ENCODE measurements at places on chromosomes 3 and 15.

DNA sequence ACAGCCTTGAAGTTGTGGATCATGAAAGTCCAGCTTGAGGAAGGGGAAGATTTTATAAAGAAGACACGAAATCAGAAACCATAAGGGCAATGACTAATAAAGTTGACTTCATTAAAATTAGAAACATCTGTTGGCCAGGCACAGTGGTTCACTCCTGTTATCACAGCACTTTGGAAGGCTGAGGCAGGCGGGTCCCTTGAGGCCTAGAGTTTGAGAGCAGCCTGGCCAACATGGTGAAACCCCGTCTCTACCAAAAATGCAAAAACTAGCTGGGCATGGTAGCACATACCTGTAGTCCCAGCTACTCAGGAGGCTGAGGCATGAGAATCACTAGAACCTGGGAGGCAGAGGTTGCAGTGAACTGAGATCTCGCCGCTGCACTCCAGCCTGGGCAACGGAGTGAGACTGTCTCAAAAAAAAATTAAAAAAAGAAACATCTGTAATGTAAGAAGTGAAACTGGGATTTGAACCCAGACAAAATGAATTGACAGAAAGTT lies 7.9 kb upstream of the UBXN7 start:
- DNase-seq = no peak

- no peak for DNase-seq
Measured at GRCh38 chr3:32432711-32433530, 41.3 kb downstream of the CMTM7 start.

DNA sequence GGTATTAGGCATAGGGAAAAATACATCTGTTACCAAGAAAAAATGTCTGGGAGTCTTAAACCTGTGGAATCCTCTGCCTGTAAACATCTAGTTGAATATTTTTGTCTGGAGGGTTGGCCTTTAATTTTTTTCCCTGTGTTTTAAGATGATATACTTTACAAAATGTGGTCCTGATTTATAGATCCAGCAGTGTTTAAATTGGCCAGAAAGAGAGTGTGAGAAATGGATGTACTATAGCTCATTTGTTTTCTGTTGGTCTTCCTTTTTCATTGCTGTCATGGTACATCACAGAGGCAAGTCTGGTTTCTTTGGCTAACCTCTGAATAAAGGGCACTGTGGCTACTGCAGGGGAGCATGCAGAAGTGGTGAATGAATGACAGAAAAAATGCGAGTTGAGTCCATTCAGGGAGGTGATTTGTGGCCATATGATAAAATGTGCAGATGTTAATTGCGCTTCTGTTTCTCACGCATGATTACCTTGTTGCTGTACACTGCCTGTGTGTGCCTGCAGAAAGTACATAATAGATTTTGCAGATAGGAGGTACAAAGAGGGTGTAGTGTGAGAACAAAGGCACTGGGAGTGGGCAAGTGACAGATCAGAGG lies 150.0 kb downstream of the NFKBIZ start:
- no peak for DNase-seq

GRCh38 chr3:95705786-95706418 lies 1108.5 kb upstream of the EPHA6 start:
- DNase-seq = no peak

DNA sequence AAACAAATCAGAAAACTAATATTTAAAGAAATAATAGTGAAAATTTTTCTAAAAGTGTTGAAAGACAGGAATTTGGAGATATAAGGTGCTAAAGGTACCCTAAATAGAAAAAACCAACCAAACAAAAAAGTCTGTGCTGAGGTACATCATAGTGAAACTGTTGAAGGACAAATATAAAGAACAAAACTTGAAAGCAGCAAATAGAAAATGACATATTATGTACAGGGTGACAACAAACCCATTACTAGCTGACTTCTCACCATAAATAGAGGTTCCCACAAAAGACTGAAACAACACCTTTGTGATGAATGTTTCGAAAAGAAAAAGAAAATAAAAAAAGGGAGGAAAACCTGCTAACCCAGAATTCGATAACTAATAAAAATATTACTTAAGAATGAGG lies 502.5 kb upstream of the NECTIN3 start:
- DNase-seq = no peak

GRCh38 chr3:117722856-117723255 lies 1013.3 kb downstream of the TUSC7 start:
- DNase-seq = no peak

DNA sequence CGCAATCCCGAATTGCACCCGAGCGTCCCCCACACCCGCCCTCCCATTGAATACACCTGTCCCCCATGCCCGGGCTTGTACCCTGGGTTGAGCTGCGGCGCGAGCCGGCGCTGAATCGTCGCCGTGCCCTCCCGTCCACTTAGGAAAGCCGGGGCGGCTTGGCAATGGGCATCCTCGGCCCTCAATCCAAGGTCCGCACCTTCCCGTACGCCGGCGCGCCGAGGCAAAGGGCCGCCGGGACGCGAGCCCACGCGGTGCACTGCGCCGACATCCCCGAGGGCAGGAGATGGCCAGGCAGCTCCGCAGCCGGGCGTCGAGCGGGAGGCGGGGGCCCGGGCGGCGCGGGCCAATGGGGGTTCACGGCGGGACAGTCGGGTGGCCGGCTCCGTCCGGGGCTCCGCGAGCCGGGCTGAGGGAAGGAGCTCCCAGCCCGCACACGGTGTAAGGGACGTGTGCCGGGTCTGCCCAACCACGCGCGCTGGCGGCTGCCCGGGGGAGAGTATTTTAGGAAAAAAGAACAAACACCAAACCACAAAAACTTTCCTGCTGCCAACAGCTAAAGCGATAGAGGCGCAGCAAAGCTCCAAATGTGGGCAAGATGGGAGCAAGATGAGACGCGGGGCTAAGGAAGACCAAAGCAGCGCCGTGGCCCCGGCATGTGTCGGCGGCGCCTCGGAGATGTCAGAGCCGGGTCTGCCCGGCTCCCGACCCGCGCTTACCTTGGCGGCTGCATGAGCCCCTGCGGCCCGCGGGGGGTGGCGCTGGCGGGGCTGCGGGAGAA lies 621 bp downstream of the RGMA start:
- no peak for DNase-seq

DNA sequence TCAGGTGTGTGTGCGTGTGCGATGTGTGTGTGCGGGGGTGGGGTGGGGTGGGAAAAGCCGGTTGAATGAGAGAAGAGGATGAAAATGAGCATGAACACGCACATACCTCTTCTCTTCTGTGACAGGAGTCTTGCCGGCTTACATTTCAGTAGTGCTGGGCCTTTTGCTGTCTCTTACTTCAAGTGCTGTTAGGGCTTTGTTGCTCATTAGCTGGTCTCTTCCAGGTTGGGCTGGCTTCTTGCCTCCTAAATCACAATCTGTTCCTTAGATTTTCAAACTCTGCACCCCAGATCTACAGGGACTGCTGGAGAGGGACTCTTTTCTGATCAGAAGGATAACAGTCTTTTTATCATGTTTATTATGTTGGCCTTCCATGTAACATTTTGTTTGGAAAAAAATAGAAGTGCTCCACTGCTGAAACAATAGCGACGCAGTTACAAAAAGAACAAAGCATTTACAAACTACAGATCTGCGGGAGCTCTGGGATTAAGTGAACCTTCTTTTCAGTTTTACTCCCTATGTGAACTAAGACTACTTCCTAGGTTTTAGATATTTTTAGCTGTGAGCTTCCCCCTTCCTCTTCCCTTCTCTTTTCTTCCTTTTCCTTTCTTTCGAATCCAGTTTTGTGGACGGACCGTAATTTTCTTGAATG lies 48.5 kb downstream of the USP13 start:
- DNase-seq = no peak

GRCh38 chr3:933326-933725 lies 159.5 kb upstream of the CNTN6 start:
- no peak for DNase-seq

- DNase-seq = peak; percentile 46
Measured at GRCh38 chr3:184354121-184354728, 7.2 kb downstream of the CLCN2 start.

- no peak for DNase-seq
Measured at GRCh38 chr3:133277813-133278212, 122.0 kb upstream of the BFSP2 start.

GRCh38 chr15:61521953-61522352 lies 292.9 kb upstream of the RORA start:
- DNase-seq = no peak

DNA sequence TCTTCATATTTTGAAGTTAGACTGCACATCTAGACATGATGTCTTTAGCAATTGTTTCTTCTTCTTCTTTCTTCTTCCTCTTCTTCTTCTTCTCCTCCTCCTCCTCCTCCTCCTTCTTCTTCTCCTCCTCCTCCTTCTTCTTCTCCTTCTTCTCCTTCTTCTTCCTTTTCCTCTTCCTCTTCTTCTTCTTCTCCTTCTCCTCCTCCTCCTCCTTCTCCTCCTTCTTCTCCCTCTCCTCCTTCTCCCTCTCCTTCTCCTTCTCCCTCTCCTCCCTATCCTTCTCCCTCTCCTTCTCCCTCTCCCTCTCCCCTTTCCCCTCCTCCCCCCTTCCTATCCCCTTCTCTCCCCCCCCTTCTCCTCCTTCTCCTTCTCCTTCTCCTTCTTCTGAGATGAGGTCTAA lies 21.9 kb downstream of the TCF12 start:
- no peak for DNase-seq

- DNase-seq = no peak
Measured at GRCh38 chr15:67468416-67468815, 52.5 kb upstream of the C15orf61 start.

DNA sequence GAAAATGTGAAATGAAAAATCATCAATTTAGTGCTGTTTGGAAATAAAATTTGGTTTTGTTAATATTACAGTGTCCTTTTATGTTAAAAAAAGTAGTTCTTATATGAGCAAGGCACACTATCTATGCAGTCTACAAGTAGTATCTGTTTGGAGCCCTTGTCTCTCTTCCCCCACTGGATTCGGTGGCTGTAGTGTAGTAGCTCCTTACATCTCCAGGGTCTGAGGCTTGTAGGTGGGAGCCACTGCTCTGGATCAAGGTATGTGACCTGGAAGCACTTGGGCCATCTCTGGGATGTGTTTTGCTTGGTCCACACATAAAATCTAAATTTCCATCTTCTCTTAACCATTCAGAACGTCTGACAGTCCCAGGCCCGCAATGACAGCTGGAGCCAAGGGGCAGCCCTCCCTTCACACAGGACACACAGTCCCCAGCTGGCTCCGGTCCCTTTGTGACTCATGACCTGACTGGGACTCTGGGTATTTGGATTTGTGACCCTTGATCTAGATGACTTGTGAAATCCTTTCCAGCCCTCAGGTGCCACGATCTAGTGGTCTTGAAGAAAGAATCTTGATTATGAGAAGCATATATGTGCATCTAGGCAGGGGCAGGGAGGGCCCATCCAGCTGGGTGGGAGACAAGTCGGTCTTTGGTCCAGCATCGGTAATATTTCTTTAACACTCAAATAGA lies 80.0 kb downstream of the USP13 start:
- no peak for DNase-seq

DNA sequence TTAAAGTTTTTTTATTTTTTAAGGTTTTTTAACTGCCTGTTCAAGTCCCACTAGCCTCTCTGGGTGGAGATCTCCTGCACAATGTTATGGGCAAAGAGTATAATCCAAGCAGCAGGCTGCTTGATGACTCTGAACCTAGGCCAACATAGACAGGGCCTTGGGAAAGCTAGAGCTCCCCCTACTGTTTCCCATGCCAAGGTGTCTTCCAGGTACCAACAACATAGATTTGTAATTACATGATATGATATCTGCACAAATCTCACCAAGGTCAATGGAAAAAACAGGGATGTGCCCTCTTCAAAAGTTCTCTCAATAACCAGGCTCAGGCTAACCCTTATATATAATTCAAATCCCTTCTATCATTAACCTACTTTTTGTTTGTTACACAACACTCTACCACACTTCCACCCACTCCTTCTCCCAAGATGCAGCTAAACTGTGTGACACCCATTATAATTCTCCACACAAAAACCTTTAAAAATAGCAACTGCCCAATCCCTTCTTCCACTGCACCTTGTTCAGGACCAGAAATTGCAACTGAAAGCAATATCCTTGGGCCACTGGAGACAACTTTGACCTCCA lies 43.8 kb downstream of the RBM15B start:
- DNase-seq = no peak

GRCh38 chr3:16211176-16211904 lies 36.9 kb downstream of the GALNT15 start:
- no peak for DNase-seq

GRCh38 chr15:79213650-79214049 lies 68.9 kb upstream of the ANKRD34C start:
- DNase-seq = no peak

DNA sequence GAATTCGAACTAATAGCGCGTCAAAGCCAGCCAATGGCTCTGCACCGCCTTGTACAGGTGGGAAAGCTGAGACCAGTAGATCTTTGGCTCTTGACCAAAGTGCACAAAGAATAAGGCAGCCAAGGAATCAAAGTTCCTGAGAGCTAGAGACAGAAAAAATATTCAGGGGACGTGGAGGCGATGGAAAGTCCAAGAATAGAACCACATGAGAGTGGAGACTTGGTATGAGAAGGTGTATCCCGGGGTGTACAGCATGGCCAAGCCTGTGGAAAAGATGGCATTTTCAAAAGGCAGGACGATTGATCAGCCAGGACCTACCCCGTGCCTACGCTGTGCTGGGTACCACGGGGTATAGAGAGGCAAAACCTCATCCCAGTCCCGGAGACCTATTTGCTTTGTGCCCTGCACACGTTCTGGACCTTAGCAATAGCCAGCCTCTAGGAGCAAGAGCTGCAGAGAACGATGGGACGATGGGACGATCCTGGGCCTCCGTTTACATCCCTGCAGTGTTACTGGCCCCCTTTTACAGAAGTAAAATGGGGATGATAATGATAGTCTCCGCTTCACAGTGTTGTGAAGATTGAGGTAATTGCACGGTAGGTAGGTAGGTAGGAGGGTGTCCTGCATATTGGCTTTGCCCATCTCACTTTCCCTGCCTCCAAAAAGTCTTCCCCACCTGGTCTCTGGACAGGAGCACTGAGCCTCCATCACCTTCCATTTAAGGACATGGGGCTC lies 583 bp upstream of the RBSN start:
- DNase-seq = no peak

GRCh38 chr3:71238355-71238757 lies 345.2 kb downstream of the FOXP1 start:
- no peak for DNase-seq

DNA sequence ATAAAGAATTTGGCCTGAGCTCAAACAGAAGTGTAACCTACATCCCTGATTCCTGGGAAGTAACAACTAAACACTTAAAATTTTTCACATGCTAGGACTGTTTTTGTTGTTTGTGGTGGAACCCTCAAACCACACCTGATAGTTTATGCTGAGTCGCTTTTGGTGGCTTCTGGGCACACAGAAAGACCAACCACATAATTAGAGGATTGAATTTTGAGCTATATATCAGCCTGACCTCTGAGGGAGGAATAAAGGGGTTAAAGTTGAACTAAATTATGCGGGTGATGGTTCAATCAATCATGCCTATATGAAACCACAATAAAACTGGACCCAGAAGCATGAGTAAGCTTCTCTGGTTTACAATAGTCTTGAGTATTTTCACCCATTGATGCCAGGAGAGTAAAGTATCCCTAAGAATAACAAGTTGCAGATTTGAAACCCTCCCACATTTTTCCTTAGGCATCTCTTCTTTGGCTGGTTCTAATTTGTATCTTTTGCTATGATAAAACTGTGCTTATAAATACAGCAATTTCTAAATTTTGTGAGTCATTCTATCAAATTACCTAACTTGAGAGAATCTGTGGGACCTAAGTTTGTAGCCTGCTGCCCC lies 1304.5 kb upstream of the GBE1 start:
- DNase-seq = no peak

All from activated CD4-positive, CD25-positive, alpha-beta regulatory T cell (primary cell).